Ascending aorta (tissue), 2 donors: ENCODE measurements at places on chromosomes 2 and 18. TPM values are rescaled to one million over a fixed set of nuclear protein-coding genes. Genes with fewer than 3 reads are reported as not detected.
A peak's percentile ranks its signal among the peaks of the same experiment; 100 is the strongest.

ERFE gene
- total RNA-seq = 3.3 TPM

GRCh38 chr2:232871418-232871834, 1.4 kb downstream of the SNORC start:
- peak; percentile 52 for DNase-seq
- H3K4me1 ChIP-seq = no peaks in the 10 kb centered on the region
- H3K4me3 ChIP-seq = no peak overlapping the region
- no peaks in the 10 kb centered on the region for H3K36me3 ChIP-seq

- no peak overlapping the region for H3K4me3 ChIP-seq
- no peak for DNase-seq
- no peaks in the 10 kb centered on the region for H3K27me3 ChIP-seq
- peaks cover 3% of the 10 kb centered on the region for H3K36me3 ChIP-seq
Measured at GRCh38 chr2:63124218-63124617, 73.6 kb downstream of the OTX1 start.

DNA sequence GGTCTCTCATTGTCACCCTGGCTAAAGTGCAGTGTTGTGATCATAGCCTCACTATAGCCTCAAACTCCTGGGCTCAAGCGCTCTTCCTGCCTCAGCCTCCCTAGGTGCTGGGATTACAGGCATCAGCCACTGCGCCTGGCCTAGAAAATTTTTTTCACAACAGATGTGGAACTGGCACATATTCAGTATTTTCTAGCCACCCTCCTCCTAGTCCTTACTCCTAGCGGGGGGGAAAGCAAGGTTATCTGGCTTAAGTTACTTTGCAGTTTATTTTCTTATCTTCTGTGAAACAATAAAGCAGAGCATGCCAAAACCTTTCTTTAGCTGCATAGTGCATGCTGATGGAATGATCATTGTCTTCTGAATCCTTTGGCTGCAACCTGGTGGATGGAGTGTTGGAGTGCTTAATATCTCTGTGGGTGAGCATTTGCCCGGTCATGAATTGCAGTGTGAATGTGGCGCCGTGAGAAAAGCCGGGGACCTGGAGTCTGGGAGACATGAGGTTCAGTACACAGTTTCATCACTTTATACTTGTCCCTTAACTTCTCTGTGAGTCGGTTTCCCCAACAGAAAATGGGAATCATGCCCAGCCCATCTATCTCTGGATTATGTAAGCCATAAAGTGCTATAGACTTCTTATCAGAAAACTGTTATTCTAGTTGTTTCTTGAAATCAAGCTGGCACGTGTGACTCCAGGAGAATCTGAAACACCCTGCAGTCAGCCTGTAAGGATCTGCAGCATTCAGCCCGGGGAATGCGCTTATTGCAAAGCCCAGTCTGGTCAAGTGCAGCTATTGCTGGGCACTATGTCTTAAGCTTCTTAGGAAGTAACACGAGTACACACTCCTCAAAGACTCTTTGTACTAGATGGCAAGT, 38.2 kb upstream of the MAP3K20 start:
- no peak for DNase-seq
- H3K27ac ChIP-seq = no peak overlapping the region
- H3K4me1 ChIP-seq = peaks cover 4% of the 10 kb centered on the region

- H3K36me3 ChIP-seq = no peaks in the 10 kb centered on the region
- H3K4me3 ChIP-seq = no peak overlapping the region
- no peak for DNase-seq
- H3K27ac ChIP-seq = no peak overlapping the region
- H3K27me3 ChIP-seq = no peaks in the 10 kb centered on the region
- H3K4me1 ChIP-seq = peaks cover 62% of the 10 kb centered on the region
Measured at GRCh38 chr2:108591163-108591562, 56.9 kb downstream of the LIMS1 start.

- no peak for DNase-seq
- H3K27ac ChIP-seq = no peak overlapping the region
- H3K36me3 ChIP-seq = no peaks in the 10 kb centered on the region
Measured at GRCh38 chr18:13831864-13832508, 8.0 kb downstream of the MC5R start.

DNA sequence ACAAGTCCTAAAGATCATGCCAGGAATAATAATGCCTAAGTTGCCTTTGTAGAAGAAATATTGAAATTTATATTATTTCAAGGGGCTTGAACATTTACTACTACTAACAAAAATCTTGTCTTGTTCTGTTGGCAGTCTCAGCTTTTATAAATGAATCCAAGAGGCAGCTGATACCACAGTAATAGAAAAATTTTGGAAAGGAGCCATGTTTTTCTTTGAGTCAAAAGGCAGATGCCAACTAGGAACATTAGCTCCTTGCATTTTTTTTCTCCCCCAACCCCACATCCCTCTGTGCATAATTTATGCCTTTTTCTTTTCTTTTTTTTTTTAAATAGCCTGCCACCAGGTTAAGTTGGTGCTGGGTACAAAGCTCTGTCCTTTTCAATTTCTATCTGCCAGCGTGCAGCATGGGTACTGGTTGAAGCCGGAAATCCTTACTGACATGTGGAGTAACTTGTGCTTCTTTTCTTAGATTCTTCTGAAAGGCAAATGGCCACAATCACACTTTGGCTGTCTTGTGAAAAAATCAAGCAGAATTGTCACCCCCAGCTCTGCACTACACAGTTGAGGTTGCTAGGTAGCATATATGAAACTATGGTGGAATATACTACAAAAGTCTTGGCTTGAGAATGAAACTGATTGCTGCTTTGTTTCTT, 98.8 kb downstream of the RHBDD1 start:
- no peaks in the 10 kb centered on the region for H3K4me1 ChIP-seq
- no peak overlapping the region for H3K4me3 ChIP-seq

DNA sequence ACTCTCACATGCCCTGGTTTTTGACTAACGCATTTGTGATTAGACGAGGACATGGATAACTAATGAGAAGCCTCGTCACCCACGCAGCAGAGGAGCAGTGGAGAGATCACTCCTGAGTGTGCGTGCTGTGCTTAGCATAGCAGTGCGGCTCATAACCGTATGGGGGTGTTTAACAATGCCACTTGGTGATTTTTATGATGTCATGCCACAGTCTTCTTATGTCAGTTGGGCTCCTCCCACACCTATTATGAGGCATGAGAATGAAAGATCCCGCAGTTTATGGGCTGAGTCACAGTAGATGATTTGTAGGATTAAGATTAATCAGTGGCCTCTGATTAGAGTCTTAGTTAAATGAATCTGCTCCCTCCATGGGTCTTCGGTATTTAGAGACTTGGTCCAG, 2.5 kb upstream of the SMIM21 start:
- DNase-seq = no peak
- no peaks in the 10 kb centered on the region for H3K4me1 ChIP-seq
- H3K36me3 ChIP-seq = no peaks in the 10 kb centered on the region
- no peak overlapping the region for H3K27ac ChIP-seq
- no peaks in the 10 kb centered on the region for H3K27me3 ChIP-seq

MRPL19 gene
- total RNA-seq = 166 TPM

DNA sequence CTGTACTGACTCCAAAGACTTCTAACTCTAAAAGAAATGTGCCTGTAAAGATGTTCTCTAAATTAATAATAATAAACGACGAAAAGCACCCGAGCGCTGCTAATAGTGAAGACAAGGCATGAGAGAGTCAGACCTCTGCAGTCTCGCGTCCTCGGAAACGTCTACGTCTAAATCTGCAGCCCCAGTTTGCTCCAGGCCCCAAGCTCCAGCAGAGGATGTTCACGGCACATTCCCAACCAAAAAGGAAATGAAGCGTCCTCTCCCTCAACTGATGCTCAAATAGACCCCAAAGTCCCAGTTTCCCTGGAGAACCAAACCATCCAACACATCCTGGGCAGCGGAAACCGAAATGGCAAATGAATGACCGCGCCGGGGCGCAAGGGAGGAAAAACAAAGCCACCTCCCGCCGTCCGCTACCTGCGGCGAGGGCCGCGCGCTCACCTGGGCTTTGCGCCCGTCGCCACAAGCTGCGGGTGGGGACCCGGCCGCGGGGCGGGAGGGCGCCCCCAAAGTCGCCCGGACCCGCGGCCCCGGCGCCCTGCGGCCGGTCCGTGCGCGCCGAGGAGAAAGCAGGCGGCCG, 47.1 kb upstream of the CCDC150 start:
- peak overlapping the region; percentile 88 for H3K27ac ChIP-seq
- no peak for DNase-seq
- peak overlapping the region; percentile 71 for H3K4me3 ChIP-seq
- H3K36me3 ChIP-seq = no peaks in the 10 kb centered on the region
- no peaks in the 10 kb centered on the region for H3K27me3 ChIP-seq

ERICH2 gene
- total RNA-seq = not detected

CNRIP1 gene
- 37.7 TPM for total RNA-seq

DNA sequence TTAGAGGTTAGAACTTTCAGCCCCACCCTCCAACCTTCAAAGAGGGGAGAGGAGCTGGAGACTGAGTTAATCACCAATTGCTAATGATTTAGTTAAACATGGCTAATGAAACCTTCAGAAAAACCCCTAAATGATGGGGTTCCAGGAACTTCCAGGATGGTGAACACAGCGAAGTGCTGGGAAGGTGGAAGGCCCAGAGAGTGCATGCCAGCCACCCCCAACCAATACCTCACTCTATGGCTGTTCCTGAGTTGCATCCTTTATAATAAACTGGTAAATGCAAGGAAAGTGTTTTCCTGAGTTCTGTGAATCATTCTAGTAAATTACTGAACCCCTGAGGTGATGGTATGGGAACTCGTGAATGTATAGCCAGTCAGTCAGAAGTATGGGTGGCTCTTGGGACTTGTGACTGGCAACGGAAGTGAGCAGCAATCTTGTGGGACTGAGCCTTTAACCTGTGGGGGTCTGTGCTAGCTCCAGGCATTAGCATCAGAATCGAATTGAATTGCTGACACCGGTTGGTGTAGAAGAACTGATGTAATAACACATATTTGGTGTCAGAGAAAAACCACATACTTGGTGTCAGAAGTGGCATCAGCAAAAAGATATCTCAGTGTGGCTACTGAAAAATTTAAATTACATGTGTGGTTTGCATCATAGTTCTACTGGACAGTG, 37.4 kb downstream of the NPHP1 start:
- no peaks in the 10 kb centered on the region for H3K4me1 ChIP-seq
- no peak overlapping the region for H3K4me3 ChIP-seq
- no peak overlapping the region for H3K27ac ChIP-seq
- DNase-seq = no peak
- H3K36me3 ChIP-seq = no peaks in the 10 kb centered on the region

DNA sequence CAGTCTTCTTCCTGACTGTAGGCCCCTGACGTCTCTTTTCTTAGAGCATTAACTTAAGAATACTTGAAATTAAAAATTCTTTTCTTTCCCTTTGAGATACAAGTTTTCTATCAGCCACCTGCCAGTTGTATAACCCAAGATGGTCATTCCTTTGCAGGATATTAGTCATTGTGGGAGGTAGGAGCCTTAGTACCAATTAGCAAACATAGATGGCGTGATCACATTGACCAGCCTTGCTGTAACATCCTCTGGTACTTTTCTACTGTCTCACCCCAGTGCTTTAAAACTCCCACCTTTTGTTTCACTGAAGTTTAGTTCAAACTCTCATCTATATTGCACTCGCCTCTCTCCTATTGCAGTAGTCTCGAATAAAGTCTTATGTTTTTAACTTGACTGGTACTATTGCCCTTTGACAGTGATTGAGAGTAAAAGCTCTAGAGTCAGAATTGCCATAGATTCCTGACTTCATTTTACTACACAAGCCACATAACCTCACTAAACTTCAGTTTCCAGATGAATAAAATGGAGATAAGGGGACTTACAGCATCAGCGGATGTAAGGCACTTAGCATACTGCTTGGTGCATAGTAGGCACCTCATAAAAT, 74.1 kb downstream of the VRK2 start:
- H3K36me3 ChIP-seq = peaks cover 5% of the 10 kb centered on the region
- H3K4me3 ChIP-seq = no peak overlapping the region
- H3K27me3 ChIP-seq = no peaks in the 10 kb centered on the region
- DNase-seq = no peak
- H3K4me1 ChIP-seq = no peaks in the 10 kb centered on the region
- no peak overlapping the region for H3K27ac ChIP-seq

DNA sequence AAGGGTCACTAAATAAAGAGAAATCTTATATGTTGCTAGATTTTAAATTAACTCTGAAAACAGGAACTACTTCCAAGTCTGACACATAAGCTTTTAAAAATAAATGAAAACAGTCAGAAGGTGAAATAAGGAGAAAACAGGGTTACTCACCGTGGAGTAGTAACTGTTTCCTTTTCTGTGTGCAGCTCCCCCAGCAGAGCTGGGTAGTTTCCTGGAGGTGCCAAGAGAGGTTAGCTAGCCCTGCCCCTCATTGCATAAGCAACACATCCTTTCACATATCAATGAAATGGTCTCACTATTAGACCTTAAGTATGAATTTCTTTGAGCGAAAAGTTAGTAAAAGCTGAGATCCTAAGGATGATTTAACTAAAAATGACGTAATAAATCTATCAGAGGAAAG, 54.0 kb upstream of the GPR75 start:
- DNase-seq = no peak
- H3K27me3 ChIP-seq = no peaks in the 10 kb centered on the region
- peaks cover 17% of the 10 kb centered on the region for H3K36me3 ChIP-seq
- no peaks in the 10 kb centered on the region for H3K4me1 ChIP-seq

DNA sequence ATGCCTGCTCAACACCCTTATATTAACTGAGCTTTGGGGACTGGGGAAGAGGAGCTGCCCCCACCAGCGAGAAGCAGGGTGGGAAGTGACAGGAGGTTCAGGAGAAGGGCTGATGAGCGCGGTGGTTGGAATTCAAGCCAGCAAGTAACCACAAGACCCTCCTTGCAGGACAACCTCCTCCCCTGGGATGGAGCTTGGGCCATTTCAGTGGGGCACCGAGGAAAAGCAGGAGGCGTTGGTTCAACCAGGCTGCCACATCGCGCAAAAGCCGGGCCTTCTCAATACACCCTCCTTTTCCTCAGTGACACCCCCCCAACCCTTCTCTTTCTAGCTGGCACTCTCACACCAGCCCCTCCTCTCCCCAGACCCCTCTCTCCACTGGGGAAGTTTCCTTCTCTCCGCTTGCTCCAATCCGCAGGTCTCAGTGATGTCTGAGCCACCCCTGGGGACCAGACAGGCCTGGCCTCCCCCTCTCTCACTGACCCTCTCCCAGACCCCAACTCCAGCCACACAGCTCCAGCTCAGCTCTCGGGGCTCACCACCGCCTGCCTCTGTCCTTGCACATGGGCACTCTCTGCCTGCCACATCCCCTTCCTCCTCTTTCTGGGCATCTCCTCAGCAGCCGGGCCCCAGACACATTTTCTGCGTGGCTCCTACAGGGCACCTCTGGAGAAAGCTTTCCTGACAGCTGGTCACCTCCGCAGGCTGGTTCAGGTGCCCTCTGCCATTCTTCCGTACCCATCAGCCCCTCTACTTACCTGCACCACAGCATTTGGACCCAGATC, 44.5 kb downstream of the KCNF1 start:
- H3K4me3 ChIP-seq = no peak overlapping the region
- H3K27me3 ChIP-seq = no peaks in the 10 kb centered on the region
- no peak overlapping the region for H3K27ac ChIP-seq
- no peaks in the 10 kb centered on the region for H3K36me3 ChIP-seq

FER1L5 gene
- total RNA-seq = not detected
